Stimulated activated CD4-positive, alpha-beta T cell treated with anti-CD3 and anti-CD28 coated beads, Interleukin-12 subunit alpha, Interleukin-12 subunit beta, amount 100 ng/mL, for 48 hours (primary cell): ENCODE measurements at places on chromosomes 12 and 14.

- DNase-seq, result no peak
Measured at GRCh38 chr14:33150666-33151428, 212.2 kb downstream of the NPAS3 start.

DNA sequence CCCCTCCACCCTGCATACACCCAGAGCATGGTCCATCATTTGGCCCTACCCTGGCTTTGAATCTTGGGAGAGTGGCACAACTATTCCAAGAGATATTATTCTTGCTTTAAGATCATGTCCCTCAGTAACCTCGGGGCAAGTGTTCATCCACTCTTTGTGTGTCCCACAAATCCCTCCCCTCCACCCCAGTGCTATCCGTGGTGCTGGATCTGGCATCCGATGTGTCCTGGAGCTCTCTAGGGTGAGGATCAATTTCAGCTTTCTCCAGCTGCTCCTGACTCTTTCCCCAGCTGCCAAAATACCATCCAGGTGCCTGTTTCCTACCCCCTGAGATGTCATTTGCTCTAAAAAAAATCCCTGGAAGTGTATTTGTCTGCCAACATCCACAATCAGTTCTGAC, 64.8 kb upstream of the CMKLR1 start:
- no peak for DNase-seq

- no peak for DNase-seq
Measured at GRCh38 chr14:62665286-62665685, 380.0 kb downstream of the KCNH5 start.

- DNase-seq, result peak; percentile 41
Measured at GRCh38 chr14:73712540-73713180, 1.5 kb downstream of the PNMA1 start.

GRCh38 chr12:65529771-65530435, 251.4 kb downstream of the MSRB3 start:
- no peak for DNase-seq

DNA sequence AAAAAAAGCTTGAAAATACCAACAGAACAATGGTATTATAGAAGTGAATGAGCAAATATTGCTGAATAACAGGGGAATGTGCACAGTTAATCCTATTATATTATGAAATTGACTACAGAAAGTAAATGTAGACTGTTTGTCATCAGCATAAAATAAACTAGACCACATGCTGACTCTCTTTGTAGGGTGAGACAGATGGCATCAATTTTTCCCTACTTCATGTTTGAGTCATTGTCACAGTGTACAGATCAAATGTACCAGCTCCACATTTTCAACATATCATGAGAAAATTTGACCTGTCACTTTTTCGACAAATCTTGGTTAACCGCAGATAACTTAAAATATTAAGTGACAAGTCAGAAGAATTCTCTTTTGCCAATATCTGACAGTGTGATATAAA, 421.0 kb downstream of the RPL10L start:
- DNase-seq, result no peak

DNA sequence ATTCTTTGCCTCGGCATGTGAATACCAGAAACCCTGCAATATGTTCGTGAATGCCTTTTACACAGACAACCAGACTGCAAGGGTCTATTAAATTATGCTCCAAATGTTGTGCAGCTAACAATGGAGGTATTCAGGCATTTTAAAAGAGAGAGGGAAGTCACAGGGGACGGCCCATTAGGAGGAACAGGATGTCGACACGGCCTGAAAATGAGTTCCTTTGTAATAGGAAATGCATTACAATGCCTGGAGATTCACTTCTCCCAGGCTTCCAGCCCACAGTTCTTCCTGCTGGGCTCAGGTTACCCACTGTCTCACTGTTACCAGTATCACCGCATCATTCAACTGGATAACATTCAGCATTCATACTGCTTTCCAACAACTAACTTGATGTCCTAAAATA, 2.5 kb downstream of the DUSP6 start:
- no peak for DNase-seq

- no peak for DNase-seq
Measured at GRCh38 chr12:79071498-79071897, 206.9 kb downstream of the SYT1 start.

DNA sequence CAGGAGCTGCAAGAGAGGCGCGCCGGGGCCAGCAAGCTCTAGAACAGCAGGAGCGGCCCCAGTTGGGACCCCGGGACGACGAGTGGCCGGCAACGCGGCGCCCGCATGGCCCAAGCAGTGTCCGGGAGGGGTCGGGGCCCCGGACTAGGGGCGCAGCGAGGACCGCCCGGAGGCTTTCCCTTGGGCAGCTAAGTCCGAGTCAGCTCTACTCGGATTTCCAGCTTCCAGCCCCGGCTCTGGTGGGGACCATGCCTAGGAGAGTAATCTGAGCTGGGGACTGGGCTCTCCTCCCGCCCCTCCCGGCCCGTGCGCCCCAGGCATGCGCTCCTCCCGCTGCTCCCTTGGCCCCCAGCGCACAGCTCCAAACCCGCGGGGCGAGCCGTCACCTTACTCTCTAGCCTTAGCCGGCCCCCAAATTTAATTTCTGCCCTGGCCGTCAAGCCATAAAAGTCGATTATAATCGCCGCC, 41.6 kb upstream of the CAPRIN2 start:
- DNase-seq, result no peak

- DNase-seq, result no peak
Measured at GRCh38 chr12:80154261-80154660, 54.9 kb downstream of the OTOGL start.

DNA sequence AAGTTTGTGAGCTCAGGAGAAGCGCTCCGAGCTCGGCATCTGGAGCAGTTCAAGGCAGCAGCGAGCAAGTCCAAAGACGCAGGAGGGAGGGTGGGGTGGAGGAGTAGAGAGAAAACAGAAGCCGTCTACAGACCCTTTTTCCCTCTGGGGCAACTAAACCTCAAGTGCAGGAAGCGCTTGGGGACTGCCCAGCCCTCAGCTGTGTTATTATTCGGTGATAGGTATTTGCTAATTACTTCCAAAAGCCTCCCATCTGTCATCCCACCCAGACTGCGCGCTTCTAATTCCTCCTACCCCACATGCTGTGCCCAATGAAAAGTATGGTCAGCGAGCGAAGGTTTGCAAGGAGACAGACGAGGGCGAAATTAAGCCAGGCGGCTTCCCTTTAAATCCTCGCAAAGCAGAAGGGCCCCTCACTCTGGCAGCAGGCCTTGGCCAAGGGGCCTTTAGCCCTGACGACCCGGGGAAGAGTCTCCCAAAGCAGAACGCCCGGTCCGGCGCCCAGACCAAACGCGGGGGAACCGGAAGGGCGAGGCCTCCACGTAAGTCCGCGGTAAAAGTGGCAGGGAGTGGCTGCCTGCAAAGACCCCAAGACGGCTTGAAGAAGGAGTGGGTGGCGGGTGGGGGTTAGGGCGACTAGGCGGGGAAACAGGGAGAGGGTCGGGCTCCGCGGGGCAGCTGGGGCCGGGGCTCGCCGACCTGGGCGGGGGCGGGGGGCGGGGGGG, 507 bp upstream of the CD9 start:
- no peak for DNase-seq

- DNase-seq, result no peak
Measured at GRCh38 chr12:12527820-12528296, 34.8 kb downstream of the DUSP16 start.

GRCh38 chr12:24768415-24768814, 180.5 kb downstream of the BCAT1 start:
- no peak for DNase-seq

DNA sequence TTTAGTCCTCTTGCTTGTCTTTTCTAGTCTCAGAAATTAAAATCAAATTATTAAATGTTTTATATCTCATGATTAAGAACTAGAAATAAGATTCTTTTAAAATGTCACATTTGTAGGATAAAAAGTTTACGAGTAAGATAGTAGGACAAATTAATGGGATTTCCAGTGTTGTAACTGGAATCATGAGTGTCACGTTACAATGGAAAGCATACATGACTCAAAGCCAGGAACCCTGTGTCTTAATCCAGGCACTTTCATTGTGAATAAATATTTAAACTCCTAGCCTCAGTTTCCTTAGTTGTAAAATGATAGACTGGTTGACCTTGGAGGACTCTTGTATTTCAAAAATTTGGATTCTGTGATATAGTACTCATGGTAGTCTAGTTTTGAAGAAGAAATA, 84.9 kb downstream of the MIA2 start:
- no peak for DNase-seq

- no peak for DNase-seq
Measured at GRCh38 chr14:74507085-74507484, 13.5 kb downstream of the ISCA2 start.

DNA sequence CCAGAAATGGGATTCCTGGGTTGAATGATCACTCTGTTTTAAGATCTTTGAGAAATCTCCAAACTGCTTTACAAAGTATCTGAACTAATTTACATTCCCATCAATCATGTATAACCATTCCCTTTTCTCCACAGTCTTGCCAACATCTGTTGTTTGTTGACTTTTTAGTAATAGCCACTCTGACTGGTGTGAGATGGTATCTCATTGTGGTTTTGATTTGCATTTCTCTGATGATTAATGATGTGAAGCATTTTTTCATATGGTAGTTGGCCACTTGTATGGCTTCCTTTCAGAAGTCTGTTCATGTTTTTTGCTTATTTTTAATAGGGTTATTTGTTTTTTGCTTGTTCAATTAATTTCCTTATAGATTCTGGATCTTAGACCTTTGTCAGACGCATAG, 211.8 kb upstream of the AVPR1A start:
- no peak for DNase-seq

- DNase-seq, result no peak
Measured at GRCh38 chr12:30764251-30764650, 9.5 kb upstream of the CAPRIN2 start.

DNA sequence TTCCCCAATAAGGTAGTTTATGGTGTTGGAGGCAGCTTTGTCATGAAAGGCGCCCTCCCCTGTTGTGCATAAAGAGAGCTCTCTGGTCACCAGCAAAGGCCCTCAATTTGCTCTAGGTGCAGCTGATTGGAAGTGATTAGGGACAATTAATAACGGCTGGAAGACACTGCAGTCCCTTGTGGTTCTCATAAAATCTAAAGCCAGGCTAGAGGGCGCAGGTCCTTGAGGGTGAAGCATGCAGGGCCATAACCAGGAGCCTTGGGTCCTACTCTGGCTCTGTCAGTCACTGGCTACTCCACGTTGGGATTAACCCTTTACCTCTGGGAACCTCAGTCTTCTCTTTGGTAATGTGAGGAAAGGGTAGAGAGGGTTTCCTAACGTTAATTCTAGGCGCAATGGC, 1.9 kb downstream of the DAAM1 start:
- no peak for DNase-seq

- no peak for DNase-seq
Measured at GRCh38 chr14:103095210-103095778, 769 bp downstream of the EXOC3L4 start.
